ENCODE measurements at places on chromosomes 11 and 22.

- no peak for DNase-seq
Measured at GRCh38 chr11:66762088-66762487, 33.1 kb upstream of the SPTBN2 start.

DNA sequence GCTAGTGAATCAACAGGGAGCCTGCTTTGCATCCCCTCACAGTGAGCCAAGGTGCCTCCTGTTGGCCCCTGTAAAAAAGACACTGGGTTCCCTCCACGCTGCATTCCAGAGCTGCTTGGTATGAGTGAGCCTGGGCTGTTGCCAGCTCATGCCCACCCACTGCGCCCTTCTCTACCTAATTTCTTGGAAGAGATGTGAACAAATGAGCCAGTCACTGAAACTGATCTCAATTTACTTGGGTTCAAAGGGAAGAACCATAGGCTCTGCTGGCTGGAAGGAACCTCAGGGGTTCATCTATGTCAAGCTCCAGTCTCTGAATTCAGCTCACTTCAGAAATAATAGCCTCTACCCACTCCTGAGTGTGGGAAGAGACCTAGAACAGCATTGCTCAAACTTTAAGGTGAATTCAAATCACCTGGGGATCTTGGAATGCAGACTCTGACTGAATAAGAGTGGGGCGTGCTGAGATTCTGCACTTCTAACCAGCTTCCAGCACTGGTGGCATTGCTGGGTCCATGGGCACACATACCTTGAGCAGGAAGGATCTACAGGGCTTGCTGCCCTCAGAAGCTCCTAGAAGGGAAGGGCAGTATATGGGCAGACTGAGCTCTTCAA, 5.4 kb upstream of the TMPRSS4 start:
- no peak for DNase-seq

DNA sequence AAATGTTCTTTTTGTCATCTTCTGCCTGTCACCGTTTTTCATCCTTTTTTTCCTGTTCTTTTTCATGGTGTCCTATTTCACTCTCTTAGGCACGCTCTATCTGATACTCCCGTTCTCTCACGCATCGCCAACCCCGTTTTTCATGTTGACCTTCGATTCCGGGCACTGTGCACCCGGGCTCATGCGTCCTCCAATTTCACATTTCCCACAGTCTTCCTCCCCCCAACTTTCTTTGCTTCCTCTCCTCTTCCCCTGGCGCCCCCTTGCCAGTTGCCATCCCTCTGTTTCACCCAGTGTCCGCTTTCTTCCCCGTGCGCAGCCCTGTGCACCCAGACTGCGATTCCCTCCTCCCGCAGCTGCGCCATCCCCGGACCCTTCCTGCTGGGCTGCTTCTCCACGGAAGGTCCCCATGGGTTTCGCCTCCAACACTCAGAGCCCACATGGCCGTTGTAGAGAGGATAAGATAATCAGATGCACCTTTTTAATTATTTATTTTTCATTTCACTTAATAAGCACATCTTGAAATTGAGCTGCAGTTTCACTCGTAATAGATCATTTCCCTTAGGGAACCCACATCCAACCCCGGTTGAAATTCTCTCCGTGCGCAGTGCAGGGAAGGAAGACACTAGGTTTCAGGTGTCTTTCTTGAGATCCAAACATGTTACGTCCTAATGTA, 791.1 kb downstream of the NTM start:
- no peak for DNase-seq

DNA sequence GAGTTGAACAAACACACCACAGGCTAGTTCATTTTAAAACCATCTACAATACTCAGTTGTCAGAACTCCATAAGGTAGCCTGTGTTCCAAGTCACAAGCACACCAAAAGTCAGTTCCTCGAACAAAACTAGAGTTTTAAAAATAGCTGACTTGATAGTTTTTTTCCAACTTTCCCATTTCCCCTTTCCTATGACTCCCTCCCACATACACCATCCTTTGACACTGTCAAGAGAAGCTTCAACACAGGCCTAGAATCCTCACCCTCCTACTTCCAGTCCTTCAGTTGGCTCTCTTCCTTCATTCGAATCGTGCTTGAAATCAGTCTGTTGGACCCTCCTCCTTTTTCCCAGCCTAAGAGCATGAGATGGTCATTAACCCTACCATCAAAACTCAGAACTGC, 105.7 kb upstream of the AKIP1 start:
- no peak for DNase-seq

DNA sequence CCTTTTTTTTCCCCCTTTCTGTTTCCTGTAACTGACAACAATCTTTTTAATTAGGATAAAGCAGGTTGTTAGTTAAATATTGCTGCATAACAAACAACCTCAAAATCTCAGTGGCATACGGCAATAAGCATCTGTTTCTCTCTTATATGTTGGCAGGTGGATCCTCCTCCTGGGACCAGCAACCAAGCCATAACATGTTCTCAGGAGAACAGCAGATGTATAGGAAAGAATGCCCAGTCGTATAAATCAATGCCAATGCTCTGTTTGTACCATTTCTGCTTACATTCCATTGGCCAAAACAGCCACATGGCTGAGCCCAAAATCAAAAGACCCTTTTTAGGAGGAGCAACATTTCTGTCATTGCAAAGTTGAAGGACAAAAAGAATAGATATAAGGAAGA, 445.7 kb downstream of the AASDHPPT start:
- no peak for DNase-seq

GRCh38 chr11:68589547-68590216, 94.7 kb upstream of the GAL start:
- no peak for DNase-seq

- no peak for DNase-seq
Measured at GRCh38 chr22:46312056-46312455, 15.4 kb downstream of the GTSE1 start.

GRCh38 chr11:45675646-45676045, 10.2 kb upstream of the CHST1 start:
- no peak for DNase-seq

DNA sequence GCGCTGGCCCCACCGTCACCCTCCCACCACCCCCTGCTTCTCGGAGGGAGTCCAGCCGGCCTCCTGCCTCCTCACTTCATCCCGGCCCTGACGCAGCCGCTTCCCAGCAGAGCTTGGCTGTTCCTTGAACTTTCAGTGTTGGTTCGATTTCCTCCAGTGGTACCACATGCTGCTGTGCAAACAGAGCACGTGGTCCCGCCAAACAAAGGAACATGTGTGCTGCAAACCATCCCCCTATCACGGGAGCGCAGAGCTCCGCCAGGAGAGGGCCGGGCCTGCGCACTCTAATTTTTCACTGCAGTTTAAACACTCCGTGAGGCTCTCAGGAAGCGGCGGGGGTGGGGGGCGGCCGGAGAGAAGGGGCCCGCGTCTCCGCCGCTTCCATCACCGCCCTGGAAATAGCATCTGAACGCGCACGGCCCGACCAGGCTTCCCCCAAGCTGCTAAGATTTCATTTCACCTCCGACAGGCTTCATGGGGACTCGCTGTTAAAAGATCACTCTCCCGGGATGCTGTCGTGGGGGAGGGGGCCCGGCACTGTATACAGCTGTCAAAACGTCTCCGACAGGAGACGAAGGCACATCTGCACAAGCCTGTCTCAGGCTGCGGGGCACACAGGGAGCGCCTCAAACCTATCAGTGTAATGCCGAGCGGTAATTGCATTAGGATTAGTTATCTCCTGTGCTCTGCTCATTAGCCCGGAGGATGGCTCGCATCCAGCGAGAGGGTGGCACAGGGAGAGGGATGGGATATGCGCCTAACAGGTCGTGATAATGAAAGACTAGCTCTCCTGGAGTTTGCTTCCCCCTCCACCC, 269.9 kb upstream of the SORL1-AS1 start:
- DNase-seq = peak; percentile 88

- DNase-seq = no peak
Measured at GRCh38 chr22:39649500-39650089, 79.0 kb downstream of the CACNA1I start.

DNA sequence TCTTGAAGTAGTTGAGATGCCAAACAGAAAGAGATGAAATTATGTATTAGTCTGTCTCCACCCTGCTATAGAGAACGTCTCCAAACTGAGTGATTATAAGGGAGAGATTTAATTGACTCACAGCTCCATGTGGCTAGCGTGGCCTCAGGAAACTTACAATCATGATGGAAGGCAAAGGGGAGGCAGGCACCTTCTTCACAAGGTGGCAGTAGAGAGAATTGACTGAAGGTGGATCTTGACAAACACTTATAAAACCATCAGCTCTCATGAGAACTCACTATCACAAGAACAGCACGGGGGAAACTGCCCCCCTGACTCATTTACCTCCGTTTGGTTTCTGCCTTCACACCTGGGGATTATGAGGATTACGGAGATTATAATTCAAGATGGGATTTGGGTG, 794.0 kb downstream of the CNTN5 start:
- no peak for DNase-seq

DNA sequence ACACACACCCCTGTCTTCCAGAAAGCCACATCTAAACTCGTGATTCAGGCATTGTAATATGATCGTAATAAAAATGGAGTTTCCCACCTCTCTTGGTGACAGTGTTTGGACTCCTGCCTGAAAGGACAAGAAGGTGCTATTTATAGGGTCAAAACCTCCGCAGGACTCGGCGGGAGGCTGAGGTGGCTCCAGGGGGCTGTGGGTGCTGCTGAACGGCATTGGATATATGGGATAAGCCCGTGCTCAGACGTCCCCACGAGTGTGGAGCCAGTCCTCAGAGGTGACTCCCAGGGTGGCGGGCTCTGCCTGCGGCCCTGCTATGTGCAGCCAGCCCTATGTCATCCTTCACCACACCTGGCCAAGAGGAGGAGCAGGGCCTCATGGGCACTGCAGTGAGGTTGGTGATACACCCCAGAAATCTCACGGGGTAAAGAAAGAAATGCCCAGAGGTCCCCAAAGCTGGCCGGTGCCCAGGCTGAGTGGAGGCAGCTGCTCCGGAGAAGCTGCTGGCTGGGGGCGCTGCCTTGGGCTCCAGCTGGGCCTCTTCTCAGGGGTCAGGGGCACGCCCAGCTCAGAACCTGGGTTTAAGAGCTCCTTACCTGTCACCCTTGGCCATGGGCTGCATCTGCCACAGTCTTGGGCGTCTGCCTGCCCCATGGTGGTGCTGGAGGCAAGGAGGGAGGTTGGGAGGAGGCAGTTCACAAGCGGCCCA, 5.1 kb upstream of the OSBPL5 start:
- no peak for DNase-seq

- no peak for DNase-seq
Measured at GRCh38 chr11:108538022-108538424, 39.8 kb upstream of the POGLUT3 start.

DNA sequence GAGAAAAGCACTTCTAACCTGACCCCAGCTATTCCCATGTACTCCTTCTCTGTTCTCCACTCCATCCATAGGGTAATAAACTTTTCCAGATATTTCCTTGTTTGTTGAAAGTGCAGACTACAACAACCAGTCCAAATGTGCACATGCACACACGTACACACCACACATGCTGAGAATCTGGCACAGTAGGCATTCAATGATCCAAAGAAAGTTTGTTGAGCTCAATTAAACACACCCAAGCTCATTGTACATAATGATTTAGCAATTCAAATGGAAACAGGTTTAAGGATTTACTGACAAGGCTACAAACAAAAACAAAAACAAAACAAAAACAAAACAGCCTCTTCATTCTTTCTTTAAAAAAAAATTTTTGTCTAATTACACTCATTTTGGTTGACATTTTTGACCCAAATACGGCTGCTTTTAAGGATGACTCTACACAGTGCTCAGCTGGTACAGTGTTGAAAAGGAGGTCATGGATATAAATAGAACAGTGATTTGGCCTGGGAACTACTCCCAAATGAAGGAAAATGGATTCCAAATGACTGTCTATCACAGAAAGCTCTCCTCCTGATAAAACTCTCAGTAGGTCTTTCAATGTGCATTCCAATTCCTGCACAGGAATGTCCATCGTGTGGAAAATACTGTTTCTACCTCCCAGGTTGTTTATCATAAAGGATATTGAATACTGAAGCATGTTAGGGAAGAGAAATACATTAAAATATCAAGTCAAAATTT, 232.2 kb downstream of the GUCY1A2 start:
- DNase-seq = no peak

DNA sequence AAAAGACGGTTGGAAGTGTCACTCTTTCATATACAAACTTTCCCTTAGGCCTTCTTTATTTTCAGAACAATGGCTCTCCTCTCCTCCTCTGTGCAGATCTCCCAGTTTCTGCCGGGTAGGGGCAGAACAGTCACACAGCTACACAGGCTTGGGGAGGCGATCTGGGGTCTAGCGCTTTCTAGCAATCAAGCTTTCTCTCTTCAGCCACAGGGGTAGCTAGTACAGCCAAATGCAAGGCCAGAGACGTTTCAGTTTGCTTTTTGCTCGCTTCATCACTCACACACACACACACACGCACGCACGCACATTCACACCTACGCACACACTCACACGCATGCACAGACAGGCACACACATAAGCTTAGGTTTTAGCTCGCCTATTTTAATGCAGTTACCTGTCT, 104.3 kb downstream of the SPATA19 start:
- DNase-seq = no peak

DNA sequence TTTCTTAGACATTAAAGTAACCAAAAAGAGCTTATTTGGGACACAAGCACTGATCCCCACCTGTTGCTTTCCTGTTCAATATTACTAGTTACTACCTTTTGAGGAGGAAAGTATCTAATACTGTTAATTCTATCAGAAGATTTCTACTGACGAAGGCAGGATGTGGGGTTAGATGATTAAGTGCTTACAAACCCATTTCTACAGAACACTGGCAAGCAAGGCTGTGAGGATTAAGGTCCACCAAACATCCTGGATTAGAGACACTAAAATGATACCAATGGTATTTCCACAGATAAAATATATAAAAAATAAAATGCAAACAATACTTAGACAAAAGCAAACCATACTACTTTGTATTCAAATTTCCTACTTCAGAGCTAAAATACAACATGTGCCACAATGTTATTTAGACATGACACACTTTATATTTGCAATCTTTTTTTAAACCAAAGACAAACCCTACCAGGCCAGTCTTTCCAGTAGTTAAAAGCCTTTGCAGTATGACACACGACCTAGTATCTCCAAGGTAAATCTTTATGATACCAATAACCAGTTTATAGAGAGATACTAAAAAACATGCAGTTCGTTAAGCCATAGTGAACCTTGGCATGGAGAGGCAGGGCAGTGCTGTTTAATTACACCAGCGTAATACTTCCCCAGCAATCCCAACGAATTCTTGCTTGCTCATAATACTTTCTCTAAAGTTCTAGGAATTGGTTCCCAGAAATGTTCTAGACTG, 71.2 kb upstream of the TP53AIP1 start:
- DNase-seq = no peak

Data from NCI-H1105 treated with DMSO at 0.1 percent for 48 hours (cell line).